Stimulated activated CD8-positive, alpha-beta memory T cell treated with anti-CD3 and anti-CD28 coated beads, Interleukin-4, amount 100 ng/mL, for 1 hour (primary cell): ENCODE measurements at places on chromosomes 5 and 9.

DNA sequence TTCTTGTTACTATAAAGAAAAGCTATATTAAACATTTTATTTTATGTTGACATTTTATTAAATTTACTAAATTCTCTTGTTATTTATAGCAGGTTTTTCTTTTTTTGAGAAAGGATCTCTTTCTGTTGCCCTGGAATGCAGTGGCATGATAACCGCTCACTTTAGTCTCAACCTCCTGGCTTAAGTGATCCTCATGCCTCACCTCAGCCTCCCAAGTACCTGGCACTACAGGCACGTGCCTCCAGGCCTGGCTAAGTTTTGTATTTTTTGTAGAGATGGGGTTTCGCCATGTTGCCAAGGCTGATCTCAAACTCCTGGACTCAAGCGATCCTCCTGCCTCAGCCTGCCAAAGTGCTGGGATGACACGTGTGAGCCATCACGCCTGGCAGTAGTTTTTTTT, 280.2 kb upstream of the C9orf72 start:
- no peak for DNase-seq

DNA sequence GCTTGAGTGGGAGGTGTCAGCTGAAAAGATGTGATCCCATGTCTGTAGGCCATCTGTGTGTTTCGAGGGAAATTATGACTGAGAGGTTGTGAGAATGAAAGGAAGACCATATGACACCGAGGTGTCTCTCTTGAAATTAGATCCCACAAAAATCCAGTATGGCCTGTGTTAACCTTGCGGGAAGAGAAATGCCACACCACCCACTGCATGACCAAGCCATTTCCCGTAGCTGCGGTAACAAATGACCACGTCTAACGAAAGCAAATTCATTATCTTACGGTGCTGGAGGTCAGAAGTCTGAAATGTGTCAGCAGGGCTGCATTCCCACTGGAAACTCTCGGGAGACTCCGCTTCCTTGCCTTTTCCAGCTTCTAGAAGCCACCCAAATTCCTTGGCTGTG, 11.6 kb downstream of the C9orf57 start:
- DNase-seq: no peak

DNA sequence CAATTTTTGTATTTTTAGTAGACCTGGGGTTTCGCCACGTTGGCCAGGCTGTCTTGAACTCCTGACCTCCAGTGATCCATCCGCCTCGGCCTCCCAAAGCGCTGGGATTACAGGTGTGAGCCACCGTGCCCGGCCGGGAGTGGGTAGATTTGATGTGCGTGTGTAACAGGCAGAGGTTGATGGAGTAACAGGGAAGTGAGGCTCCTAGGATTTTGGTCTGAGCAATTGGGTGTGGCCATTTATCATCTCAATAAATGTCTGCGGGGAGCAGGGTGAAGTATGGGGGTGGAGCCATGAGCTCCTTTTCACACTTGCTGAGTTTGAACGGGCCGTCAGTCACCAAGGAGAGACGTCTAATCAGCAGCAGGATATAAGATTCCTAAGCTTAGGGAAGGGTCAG, 1.2 kb upstream of the REXO4 start:
- DNase-seq: no peak

DNA sequence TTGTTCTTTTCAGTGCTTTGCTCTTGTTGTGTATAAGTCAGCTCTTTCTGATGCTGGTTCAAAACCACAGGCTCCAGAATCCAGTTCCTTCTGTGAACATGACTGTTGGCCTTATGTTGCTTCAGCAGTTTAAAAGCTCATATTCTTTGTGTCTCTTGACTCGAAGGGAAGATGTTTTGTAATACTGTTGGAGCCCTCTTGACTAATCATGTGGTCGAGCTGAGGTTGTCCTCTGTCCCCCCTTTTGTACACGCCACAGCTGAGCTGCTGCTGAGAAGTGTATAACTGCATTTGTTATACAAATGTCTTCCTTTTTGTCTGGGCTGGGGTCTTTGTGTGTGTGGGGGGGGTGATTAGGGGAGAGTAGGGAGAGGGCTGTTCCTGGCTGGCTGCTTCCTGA, 35.8 kb downstream of the SLC36A1 start:
- DNase-seq: no peak

DNA sequence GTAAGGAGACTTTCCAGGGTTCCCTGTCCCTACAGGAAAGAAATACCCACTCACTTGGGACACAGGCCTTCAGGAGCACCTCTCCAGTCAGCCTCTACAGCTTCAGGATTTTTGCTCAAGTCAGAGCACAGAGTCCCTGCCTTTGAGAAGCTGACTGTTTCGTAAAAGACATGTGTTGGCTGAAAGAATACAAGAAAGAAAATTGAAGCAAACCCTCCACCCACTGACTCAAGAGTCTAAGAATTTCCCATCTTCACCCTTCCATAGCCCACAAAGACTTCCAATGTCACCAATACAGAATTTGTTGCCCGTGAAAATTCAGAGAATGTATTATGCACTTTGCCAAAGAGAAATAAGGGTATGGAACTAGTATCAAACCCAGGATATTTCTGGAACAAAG, 53.0 kb upstream of the ZNF622 start:
- DNase-seq: no peak

- DNase-seq: no peak
These were observed 273.4 kb downstream of the CSNK1G3 start for GRCh38 chr5:123785162-123786071.

GRCh38 chr5:90843443-90843842, 284.8 kb downstream of the ADGRV1 start:
- no peak for DNase-seq

DNA sequence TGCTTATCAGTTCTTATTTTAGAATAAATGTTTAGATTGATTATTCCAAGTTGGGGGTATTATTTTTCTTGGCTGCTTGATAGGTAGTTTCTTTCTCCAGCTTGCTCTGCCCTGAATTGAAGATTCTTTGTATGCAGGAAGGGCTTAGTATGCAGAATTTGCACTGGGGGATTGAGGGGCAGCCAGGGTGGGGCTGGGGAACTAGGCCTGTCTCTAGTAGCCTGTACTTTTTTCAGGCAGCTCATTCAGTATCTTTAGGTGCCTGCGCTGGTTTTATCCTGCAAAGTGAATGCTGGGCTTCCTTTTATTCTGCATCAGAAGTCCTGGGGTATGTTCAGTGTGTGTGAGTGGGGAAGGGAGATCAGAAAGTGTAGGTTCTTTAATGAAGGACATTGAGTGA, 228.3 kb upstream of the ELL2 start:
- no peak for DNase-seq

DNA sequence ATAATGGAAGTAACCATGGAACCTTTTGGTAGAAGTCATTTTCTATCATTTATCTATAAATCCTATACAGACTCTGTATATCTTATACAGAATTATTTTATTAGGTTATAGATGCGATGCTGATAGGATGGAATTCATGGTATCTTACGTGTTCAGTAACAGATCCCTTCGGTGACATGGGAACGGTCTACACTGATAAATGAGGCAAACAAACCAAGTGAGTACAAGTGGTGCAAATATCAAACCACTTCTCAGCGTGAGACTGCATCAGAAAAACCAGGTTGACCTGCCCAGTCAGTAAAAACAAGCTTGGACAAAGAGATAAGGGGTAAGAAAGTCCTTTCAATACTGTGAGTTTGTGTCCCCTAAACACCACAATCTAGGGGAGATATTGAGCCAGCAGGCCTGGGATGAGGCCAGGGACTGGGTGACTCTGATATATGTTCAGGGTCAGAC, 215.5 kb downstream of the GAPVD1 start:
- no peak for DNase-seq

- no peak for DNase-seq
These were observed 5.4 kb downstream of the LSM11 start for GRCh38 chr5:157748760-157749461.

DNA sequence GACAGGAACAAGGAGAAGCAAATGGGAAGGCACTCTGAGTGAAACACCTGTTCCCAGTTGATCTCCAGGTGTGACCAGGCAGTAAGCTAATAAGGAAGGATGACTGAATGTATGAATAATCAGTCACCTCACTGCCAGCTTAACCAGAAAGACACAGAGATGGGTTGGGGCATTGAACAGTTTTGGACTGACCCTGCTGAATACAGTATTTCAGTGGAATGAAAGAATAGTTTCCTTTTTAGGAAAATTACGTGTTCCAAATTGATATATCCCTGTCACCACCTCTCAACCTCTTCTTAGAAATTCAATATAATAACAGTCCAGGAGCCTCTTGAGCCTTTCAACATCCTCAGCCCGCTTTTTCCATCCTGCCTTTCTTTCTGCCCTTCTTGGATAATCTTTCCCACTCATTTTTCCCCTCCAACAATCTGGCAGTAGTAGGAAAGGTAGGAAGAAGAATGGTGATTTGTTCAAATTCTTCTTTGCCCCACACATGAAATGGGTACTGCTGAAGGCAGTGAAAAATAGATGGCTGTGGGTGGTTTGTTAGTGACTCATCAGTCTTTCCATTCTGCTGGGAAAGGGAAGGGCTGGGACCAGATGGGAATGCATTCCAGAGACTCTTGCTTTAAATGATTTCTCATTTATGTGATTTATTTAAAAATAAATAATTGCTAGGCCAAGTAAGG, 117.9 kb downstream of the ZSWIM6 start:
- no peak for DNase-seq

- DNase-seq: no peak
These were observed 42.8 kb downstream of the RASGEF1C start for GRCh38 chr5:180166176-180166575.

DNA sequence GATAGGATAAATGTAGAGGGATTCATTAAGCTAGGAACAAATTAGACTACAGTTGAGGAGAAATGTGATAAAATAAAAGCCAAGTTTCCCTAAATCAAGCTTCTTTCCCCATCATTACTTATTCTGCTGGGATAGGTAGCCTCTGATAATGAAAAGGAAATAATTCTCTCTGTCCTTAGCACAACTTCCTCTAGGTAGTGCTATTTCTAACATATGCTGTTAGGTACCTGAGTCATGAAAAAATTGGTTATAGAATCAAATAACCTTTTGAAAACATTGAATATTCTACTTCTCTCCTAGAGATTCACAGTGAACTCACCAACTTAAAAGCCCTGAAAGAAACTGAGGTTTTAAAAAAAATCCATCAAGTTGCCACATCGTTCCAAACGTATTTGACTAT, 1793.1 kb downstream of the EFNA5 start:
- no peak for DNase-seq

- DNase-seq: no peak
These were observed 40.5 kb upstream of the MYO10 start for GRCh38 chr5:16976625-16977008.

DNA sequence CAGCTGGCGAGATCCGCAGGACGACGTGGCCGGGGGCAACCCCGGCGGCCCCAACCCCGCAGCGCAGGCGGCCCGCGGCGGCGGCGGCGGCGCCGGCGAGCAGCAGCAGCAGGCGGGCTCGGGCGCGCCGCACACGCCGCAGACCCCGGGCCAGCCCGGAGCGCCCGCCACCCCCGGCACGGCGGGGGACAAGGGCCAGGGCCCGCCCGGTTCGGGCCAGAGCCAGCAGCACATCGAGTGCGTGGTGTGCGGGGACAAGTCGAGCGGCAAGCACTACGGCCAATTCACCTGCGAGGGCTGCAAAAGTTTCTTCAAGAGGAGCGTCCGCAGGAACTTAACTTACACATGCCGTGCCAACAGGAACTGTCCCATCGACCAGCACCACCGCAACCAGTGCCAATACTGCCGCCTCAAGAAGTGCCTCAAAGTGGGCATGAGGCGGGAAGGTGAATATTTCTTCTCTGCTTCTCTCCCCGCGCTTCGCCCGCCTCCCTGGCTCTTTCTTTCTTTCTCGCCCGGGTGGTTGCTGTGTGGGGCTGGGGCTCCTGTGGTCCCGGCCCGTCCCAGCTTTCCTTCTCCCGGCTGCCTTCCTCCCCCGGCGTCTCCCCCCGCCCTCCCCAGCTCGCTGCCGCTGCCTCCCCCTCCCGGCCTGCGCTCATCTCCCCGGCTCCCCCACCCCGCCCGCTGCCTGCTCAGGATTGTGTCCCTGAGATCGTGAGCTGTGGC, 2.2 kb downstream of the NR2F1 start:
- DNase-seq: no peak

GRCh38 chr9:16386007-16386826, 484.3 kb downstream of the BNC2 start:
- no peak for DNase-seq

DNA sequence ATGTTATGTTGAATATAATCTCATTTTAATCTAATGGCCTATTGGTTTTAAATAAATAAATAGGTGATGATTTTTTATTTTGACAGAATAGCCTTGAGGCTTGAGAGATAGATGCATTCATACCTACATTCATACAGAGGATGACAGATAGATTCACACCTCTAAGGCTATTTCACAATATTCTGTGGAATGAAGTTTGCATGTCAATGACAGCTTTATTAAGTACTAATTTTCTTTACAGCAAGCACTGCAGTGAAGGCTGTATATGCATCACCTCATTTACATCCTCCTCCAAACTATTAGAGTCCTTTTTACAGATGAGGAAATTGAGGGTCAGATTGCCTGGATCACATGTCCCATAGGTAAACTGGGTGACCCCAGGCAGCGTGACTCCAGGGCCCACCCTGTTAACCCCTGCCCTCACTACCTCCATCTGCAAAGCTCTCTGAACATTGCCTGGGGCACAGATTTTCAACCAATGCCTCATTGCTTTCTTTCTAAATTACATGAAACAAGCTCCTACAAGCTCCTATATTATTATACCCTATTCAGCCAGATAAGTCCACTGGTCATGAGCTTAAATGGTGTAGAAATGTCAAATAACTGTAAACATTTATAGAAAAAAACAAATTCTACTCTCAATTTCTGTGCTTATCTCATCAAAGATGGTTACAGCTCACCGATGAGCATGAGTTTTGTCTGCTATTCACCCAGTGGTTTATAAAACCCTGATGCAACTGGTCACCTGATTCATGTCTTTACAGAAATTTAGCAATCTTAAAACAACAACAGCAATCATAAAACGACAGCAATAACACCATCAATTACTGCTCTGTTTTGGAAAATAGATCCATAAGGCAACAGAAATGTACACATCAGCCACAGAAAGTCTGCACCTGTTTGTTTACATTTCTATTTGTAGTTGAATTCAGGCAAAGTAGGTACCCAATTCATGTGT, 338.0 kb downstream of the NSG2 start:
- DNase-seq: no peak

- DNase-seq: peak; percentile 24
These were observed 3.4 kb downstream of the LMNB1 start for GRCh38 chr5:126780165-126780827.

GRCh38 chr9:73720601-73721000, 568.9 kb downstream of the ANXA1 start:
- DNase-seq: no peak

DNA sequence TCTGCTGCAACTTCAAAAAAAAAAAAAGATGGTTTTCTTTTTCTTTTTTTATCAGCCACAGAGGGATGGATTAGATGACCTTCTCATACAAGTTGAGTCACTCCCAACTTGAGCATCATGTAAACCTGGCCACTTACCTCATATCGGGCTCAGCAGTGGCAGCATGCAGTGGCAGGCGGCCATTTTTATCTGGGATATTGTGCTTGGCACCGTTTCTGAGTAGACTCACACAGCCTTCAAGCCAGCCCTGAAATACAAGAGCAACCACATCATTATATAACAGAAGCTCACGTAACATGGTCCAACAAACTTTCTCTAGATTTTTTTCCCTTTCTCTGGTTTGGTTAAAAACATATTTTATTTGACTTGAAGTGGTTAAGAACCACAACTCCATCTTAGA, 62.6 kb downstream of the ANKRD55 start:
- DNase-seq: no peak
